Activated naive CD4-positive, alpha-beta T cell treated with anti-CD3 and anti-CD28 coated beads, Interleukin-2, amount 50 U/mL, for 16 hours (primary cell): ENCODE measurements at places on chromosomes 16 and 17.

- no peak for DNase-seq
These were observed 191.4 kb downstream of the ZNF423 start for GRCh38 chr16:49664221-49665215.

DNA sequence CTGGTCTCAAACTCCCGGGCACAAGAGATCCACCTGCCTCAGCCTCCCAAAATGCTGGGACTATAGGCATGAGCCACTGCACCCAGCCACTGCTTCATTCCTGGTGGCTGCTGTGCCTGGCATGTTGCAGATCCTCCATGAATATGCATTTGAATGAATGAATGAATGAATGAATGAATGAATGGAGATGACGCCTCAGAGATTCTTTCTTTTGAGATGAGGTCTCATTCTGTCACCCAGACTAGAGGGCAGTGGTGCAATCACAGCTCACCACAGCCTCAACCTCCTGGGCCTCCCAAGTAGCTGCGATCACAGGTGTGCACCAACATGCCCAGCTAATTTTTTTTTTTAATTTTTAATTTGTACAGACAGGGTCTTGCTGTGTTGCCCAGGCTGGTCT lies 5.2 kb downstream of the SPN start:
- no peak for DNase-seq

GRCh38 chr17:74757502-74757901 lies 9.1 kb downstream of the NHERF1 start:
- DNase-seq, result no peak

- no peak for DNase-seq
These were observed 12.4 kb upstream of the KATNB1 start for GRCh38 chr16:57723170-57723569.

DNA sequence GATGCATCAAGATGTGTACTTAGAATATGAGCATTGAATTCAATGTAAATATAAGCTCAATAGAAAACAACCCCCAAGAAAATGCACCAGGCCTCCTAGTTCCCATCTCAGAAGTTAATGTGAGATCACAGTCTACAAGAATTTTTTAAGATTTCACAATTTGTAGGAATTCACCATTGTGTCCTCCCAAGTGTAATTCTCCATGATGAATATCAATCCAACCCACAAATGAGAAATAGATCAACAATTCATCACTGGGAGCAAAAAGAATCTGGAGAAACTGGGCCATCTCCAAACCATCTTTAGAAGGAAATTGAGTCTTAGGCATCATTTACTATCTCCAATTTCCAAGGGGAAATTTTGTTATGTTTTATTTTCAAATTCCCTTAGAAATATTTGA lies 310.5 kb upstream of the GOT2 start:
- DNase-seq, result no peak

- no peak for DNase-seq
These were observed 610 bp downstream of the RFNG start for GRCh38 chr17:82050761-82051641.

DNA sequence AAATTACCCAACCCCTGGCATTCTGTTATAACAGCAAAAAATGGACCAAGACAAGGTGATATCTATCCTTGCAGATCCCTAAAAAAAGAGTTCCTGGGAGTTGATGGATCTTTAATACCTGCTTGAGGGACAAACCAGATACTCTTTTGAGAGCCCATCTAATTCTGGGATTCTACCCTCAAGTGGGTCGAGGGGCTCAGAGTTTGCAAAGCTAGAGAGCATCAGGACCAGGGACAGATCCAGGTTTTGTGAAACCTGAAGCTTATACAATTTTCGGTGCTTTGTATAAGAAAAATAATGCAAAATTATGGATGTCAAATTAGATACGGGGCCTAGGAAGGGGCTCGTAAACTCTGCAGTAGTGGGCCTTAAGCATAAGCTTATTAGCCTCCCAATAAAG lies 130.5 kb upstream of the CRHR1 start:
- DNase-seq, result no peak

GRCh38 chr17:50697062-50697461 lies 10.7 kb downstream of the ANKRD40 start:
- DNase-seq, result no peak

DNA sequence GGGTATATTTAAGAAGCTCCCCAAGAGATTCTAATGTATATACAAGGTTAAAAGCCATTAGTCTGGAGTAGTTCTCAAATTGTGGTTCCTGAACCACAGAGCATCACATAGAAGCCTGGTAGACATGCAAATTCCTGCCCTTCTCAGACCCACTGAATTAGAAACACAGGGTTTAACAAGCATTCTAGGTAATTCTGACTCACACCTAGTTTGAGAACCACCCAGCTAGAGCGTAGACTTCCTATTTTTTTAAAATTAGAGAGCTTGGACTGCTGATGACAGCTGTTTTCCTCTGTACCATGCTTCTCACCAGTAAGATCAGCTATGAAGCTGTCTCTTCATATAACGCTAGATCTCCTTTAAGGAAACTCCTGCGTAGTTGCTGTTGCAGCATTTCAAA lies 50.6 kb downstream of the HS3ST3B1 start:
- no peak for DNase-seq

- DNase-seq, result no peak
These were observed 8.1 kb downstream of the GPRC5B start for GRCh38 chr16:19876501-19877059.
